ENCODE measurements at places on chromosomes 7 and 10.

DNA sequence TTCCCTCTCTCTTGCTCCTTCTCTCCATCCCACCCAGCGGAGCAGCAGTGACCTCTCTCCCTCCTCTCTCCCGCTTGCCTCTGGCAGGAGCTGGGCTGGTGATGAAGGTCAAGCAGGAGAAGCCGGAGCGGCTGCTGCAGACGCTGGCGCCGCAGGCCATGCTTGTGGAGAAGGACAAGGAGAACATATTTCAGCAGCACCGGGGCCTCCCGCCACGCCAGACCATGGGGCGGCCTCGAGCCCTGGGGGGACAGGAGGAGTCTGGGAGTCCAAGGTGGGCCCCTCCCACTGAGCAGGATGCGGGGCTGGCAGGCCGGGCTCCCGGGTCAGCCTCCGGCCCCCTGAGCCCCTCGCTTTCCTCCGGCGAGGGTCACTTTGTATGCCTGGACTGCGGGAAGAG is 17.3 kb downstream of the ZNF775 start:
- no peak for DNase-seq

- peak; percentile 42 for DNase-seq
Measured at GRCh38 chr10:35219891-35220890, 93.5 kb downstream of the CREM start.

DNA sequence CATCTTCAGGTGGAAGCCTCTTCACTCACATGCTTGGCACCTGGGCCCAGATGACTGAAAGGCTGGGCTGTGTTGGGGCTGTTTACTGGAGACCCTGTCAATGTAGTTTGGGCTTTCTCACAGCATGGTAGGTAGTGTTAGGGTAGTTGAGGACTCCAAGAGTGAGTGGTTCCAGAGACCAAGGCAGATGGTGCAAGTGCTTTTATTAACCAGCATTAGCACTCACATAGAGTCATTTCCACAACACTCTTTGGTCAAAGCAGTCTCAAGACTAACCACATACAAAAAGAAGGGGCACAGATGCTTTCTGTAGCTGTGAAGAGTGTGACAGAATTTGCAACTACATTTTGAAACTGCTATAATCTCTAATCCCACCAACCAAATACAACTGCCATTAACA is 135.0 kb downstream of the RTKN2 start:
- no peak for DNase-seq

DNA sequence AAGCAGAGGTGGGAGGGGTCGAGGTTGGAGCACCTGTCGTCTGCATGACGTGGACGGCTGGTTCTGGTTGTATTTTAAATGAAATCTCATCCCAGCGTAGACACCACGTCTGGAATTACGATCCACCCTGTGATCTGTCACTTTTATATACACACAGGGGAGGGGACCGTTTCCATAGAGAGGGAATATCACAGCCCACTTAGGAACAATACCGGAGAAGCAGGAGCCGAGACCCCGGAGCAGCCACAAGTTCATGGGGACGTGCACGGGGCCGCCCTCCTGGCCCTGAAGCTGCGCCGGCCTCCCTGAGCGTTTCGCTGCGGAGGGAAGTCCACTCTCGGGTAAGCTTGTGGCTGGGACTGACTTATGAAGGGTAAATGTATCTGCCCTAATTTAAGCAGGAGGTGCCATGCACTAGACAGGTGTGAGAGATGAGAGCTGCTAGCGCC is at the start of gene UCN3:
UCN3 (plus strand) TSS at position 77 of the 449 bp plus-strand sequence. CDS start 8,755 bp downstream, outside the sequence.
- DNase-seq = no peak

DNA sequence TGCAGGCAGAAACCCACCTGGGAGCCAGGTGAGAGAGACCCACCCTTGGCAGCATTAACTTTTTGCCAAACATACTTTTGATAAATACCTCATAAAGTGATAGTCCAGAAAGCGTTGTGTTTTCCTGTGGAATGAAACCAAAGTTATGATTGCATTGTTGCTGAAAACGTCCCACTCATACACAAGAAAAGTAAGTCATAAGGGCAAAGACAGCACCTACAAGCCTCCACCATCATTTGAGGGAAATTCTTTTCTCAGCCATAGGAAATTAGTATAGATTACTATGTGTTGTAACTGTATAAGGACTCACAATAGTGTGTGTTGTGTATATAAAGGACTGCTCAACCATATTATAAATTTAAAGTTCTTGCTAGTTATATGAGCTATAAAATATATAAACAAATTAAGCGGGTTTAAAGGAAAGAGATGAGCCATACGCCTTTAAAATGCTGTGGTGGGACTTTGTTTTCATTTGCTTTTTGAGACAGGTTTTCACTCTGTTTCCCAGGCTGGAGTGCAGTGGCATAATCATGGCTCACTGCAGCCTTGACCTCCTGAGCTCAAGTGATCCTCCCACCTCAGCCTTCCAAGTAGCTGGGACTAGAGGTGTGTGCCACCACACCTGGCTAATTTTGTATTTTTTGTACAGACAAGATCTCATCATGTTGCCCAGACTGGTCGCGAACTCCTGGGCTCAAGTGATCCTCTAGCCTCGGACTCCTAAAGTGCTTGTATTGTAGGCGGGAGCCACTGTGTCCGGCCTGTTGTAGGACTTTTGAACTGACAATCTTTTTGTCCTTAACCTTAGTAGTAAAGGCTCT is 160.8 kb downstream of the PKD1L1 start:
- DNase-seq = no peak

GRCh38 chr10:18113881-18114280 is 26.3 kb upstream of the CACNB2 start:
- DNase-seq = no peak

- DNase-seq = no peak
Measured at GRCh38 chr10:130013335-130014262, 49.5 kb upstream of the EBF3 start.

DNA sequence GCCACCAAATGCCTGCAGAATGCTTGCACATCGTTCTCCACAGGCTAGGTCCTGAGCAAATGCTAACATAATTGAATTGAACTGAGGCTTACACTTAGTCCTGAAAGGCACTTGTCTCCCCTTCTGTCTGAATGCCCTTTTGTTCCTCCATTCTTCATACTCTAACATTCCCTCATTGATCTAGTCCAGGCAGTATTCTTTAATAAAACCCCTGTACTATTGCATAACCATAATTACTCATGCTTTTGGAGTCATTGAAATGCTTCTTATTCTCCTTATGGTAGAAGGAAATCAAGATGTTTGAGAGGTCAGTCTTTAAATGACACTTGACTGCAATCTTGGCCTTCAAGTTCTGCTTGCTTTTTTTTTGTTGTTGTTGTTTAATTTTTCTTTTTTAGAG is 7.1 kb downstream of the PI4K2A start:
- DNase-seq = no peak

DNA sequence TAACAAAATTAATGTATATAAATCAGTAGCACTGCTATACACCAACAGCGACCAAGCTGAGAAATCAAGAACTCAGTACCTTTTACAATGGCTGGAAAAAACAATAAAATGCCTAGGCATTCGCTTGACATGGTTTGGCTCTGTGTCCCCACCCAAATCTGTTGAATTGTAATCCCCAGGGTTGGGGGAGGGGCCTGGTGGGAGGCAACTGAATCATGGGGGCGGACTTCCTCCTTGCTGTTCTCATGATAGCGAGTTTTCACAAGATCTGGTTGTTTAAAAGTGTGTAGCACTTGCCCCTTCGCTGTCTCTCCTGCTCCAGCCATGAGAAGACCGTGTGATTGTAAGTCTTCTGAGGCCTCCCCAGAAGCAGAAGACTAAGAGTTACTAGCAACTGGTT is 8.6 kb downstream of the ZNF786 start:
- DNase-seq = no peak

DNA sequence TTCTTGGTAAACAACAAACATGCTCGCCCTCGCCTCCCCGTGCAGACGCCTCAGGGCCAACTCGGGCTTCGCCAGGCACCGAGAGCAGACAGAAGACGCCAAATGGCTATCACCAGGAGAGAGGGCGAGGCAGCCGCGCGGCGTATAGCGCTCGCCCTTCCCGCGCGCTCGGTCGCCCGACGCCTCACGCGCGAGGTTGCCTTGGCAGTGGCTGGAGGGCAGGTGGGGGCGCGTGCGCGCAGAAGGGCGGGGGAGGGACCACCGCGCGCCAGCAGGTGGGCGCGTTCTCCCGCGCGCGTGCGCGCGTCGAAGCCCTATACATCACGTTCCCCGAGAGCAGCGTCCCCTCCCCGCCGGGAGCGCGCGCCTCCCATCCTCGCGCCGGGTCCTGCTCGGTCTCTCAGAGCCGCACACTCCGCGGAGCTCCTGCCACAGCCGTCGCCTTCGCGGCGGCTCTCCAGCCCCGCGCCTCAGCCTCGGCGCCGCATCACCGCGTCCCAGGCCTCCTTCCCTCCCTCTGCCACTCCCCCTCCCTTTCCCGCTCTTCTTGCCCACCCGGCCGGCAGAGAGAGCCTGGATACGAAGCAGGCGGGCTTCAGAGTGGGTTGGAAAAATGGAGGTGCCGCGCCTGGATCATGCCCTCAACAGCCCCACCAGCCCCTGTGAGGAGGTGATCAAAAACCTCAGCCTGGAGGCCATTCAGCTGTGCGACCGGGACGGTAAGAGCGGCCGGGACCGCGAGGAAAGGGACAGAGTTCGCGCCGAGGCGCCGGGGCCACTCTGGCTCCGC is at the start of gene PHYHIPL:
PHYHIPL (plus strand) TSS at position 403 of the 790 bp plus-strand sequence; CDS start at position 614, 211 bp downstream.
- DNase-seq = no peak

DNA sequence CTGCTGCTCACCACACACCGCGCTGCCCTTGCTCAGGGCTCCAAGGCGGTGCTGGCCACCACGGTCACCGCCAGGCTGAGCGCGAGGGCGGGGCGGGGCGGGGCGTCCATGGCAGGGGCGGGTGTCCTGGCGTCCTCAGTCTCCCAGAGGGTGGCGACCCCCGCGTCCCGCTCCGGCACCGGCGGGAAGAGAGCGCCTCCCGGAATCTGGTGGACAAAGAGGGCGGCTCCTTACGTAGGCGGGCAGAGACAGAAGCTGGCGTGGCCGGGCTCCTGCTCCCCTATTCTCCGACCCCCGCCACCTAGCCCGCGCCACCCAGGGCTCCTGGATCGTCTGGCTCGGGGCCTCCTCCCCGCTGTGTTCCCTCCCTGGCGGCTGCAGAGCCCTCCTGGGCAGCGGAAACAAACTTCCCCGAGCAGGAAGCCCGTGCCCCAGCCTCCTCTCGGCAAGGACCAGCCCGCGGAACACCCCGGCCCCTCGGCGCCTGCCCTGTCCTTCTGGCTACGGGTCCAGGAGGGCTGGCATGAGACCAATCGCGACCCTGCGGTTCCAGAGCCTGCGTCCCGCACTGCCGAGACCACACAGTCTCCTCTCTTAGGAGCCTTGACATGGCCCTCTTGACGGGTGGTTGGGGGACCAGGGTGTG is 133.8 kb upstream of the ZNF92 start:
- DNase-seq = peak; percentile 68

DNA sequence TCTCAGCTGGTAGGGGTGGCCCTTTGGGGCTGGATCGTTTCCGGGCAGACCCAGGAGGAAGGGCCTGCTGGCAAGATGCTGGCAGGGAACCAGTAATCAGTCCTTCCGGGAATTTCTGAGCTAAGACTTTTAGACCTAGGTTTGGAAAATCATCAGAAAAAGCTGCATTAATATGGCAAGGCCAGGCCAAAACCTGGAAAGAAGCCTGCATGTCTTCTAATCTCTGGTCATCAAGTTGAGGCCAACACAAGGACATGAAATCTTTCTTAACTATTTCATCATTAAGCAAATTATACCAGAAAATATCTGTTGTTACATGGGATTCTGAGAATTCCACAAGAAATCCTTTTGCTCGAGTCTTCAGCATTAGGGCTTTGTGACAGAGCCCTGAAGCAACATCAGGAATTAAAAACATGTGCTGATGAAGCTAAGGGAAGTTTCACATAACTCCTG is 19.9 kb downstream of the CPA1 start:
- DNase-seq = no peak

- DNase-seq = no peak
Measured at GRCh38 chr7:75048435-75049379, 24.9 kb downstream of the RCC1L start.

GRCh38 chr10:129046065-129046681 is 420.9 kb upstream of the MGMT start:
- peak; percentile 11 for DNase-seq

DNA sequence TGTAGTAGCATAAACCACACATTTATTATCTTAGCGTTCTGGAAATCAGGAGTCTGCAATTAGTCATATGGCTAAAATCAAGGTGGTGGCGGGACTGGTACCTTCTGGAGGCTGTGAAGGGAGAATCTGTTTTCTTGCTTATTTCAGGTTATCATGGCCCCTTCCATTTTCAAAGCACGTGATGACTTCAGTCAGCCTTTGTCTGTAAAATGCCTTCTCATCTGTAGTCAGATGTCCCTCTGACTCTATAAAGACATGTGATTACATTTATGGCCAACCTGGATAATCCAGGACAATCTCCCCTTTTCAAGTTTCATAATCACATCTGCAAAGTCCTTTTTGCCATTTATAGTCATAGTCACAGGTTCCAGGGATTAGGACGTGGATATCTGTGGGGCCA is 15.5 kb upstream of the ZNF248 start:
- DNase-seq = no peak

GRCh38 chr7:159098811-159099655 is 45.6 kb downstream of the VIPR2 start:
- peak; percentile 0 for DNase-seq

DNA sequence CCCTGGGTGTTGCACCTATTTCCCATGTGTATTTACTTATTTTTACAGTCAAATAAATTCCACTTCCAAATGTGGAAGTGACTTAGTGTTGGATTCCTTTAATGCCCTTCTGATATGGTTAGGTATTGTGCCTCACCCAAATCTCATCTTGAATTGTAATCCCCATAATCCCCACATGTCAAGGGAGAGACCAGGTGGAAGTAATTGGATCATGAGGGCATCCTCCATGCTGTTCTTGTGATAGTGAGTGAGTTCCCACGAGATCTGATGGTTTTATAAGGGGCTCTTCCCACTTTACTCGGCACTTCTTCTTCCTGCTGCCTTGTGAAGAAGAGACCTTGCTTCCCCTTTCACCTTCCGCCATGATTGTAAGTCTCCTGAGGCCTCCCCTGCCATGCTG is 136.9 kb downstream of the SNX10 start:
- peak; percentile 13 for DNase-seq

DNA sequence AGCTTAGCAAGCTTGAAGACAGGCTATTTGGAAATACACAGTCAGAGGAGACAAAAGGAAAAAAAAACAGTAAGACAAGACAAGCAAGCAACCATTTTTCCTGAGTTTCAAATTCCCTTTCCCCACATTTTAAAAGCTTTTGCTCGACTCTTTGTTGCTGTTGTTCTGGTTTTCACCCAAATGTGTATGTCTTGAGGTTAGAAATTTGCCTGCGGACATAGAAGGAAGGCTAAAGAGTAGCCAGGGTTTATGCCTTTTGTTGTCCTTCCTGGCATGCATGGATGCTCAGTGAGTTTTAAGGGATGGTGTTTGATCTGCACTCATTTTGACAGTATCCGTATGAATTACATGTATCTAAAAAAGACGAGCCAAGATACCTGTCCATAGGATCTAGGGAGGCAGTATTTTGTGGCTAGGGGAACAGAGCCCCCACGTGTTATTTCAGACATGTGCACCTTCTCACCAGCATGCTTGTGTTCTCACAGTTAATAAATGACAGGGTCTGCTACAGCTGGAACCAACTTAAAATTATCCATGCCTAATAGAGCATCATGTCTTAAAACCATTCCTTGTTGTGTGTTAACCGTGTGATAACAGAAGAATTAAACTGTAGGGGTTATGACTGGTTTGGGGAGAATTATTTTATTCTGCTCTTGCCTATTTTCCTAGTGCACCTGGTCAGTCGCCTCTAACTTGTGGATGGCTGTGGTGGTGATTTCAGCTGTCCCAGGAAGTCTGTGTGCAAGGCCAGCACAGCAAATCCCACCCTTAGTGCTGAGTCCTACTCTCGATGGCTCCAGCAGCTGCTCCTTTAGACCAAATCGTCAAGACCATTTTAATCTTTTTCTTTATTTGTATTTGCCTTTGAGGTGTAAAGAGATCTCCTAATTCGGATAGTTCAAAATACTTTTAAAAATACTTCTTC is 9.1 kb downstream of the WIPF3 start:
- DNase-seq = peak; percentile 53
